ENCODE measurements at places on chromosomes 5 and 9.
A peak's percentile ranks its signal among the peaks of the same experiment; 100 is the strongest.

GRCh38 chr5:34001241-34001841, 6.5 kb downstream of the AMACR start:
- DNase-seq, result no peak

DNA sequence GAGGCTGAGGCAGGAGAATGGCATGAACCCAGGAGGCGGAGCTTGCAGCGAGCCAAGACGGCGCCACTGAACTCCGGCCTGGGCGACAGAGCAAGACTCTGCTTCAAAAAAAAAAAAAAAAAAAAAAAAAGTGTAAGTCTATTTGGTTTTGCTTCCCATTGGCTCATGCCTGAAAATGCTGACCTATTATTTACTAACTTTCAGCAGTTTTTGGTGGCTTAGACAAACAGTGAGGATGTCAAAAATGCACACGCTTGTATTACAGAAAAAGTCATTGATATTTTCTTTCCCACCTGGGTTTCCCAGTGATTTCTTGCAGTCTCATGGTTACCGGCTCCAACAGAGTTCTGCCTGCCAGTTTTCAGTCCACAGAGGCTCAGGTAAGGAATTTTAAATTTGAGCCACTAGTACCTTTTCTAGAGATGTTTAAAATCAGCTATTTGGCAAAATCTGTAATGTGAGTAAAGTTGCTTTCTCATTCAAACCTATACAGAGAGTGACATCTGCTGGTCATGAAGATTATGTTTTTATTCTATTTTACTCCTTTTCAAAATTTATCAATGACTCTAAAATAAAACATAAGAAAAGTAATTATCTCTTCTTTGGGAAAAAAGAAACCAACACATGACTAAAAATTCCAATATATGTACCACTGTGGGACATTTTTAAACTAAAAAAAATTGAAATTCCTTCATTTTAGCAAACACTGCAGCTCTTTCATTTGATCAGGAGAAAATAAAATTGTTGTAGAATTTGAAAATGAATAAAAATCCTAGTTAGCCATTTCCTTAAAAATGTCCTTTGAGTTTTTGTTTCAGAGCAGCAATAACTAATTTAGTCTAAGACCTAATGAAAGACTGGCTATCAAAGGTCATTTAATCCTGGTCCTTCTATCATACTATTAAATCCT, 8.8 kb downstream of the FAM200C start:
- no peak for DNase-seq

DNA sequence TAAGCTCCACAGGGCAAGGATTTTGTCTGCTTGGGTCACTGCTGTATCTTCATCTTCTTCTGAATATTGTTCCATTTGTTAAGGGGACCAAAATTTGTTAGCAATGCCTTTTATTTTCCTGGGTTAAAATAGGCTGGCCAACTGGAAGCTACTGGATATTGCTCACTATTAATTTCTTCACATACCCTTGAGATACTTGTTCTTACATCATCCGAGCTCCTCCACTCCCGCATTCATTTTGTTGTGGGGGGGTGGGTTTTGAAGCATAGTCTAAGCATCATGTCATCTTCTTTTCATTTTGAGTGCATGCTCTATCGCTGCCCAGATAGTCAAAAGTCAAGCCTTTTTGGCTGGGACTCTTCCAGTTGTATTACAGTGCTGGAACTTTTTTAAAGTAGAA, 42.5 kb upstream of the PIK3R1 start:
- DNase-seq, result no peak

- DNase-seq, result no peak
Observed at GRCh38 chr5:14742498-14742897, 78.0 kb downstream of the OTULIN start.

DNA sequence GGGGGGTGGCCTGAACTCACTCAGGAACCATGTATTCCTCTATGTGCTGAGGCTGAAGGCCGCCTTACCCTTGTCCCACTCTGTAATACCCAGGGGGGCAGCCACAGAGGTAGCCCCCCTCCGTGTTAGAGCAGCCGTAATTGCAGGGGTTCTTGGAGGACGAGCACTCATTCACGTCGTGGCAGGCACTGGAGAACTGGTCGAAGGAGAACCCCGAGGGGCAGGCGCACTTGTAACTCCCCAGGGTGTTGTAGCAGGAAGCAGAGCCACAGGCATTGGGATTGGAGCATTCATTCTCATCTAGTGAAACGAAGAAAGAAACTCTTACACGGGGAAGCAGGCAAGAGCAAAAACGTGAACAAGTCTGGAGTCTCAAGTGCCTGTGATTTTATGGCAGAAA, 179.8 kb downstream of the SLC12A2 start:
- DNase-seq, result no peak

DNA sequence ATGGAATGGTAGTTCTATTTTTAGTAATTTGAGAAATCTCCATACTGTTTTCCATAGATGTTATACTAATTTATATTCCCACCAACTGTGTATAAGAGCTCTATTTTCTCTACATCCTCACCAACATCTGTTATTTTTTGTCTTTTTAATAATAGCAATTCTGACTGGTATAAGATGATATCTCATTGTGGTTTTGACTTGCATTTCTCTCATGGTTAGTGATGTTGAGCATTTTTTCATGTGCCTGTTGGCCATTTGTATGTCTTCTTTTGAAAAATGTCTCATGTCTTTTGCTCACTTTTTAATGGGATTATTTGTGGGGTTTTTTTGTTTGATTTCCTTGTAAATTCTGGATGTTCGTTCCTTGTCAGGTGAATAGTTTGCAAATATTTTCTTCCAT, 154.4 kb downstream of the ZSWIM6 start:
- DNase-seq, result no peak

GRCh38 chr5:143094087-143094521, 309.4 kb downstream of the NR3C1 start:
- DNase-seq, result no peak

DNA sequence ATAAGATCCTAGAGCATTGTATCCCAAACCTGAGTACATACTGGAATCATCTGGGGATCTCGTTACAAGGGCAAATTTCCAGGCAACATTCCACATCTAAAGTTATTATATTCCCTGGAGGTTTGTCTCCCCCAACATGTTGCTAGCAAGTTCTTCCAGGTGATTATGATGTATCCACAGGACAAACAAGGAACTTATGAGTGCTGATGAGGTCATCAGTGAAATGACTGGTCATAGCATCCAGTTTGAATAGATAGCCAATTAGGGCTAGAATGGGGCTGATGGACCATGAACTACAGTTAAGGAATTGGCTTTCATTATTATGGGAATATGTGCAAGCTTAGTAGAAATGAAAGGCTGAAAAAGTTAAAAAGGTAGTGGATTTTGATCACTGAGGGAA, 115.2 kb downstream of the CWC27 start:
- DNase-seq, result no peak

DNA sequence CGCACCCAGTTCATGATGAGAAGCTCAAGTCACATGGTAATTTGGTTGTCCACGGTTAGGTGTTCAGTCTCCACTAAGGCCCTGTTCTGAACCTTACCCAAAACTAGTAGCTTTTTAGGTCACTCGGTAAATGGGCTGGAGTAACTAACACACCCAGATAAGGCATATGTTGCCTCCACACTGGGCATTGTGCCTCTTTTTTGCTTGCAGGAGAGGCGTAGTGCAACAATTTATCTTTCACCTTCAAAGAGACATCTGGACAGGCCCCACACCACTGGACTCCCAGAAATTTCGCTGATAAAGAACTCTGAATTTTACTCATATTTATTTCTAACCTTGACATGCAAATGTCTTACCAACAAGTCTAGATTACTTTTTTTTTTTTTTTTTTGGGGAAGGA, 16.8 kb upstream of the PTGES start:
- no peak for DNase-seq

- no peak for DNase-seq
Observed at GRCh38 chr5:156295431-156295830, 31.5 kb upstream of the SGCD start.

- peak; percentile 43 for DNase-seq
Observed at GRCh38 chr9:2015581-2016407, 647 bp downstream of the SMARCA2 start.

DNA sequence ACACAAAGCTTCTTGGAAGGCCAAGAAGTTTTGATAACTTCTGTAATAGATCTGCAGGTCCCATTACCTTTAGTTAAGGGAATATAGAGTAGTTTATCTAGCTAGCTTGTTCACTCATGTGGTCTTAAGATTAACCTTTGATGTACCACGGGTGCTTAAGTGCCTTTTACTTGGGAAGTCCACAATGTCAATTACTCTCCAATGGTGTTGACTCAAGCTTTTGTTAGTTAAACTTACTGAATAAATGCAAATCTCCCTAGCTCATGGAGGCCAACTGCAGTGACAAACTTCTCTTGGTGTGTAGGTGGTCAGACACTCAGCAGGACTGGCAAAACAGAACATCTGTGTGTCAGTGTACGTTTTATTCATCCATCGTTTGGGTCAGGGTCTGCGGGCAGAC, 501.5 kb downstream of the ELAVL2 start:
- DNase-seq, result no peak

- no peak for DNase-seq
Observed at GRCh38 chr5:98770911-98771322, 2.5 kb upstream of the RGMB start.

DNA sequence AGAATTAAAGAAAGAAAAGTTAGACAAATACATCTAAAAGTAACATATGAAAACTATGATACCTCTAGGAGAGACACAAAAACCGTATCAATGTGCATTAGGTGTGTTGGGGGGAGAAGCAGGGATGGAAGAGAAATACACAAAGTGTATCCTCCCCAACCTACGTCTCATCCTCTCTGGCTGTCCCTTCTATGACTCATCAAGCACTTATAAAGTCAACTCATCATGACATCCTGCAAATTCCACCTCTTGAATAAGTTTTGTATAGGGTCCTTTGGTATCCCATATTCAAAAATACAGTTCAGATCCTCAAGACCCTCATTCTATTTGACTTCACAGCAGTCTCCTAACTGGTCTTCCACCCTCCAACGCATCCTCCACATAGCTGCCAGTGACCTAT, 917.6 kb upstream of the DMAC1 start:
- no peak for DNase-seq

GRCh38 chr9:25954209-25954608, 276.0 kb upstream of the TUSC1 start:
- no peak for DNase-seq

- no peak for DNase-seq
Observed at GRCh38 chr5:168830833-168831232, 251.7 kb upstream of the PANK3 start.

- no peak for DNase-seq
Observed at GRCh38 chr5:3145641-3146040, 394.2 kb upstream of the IRX2 start.

DNA sequence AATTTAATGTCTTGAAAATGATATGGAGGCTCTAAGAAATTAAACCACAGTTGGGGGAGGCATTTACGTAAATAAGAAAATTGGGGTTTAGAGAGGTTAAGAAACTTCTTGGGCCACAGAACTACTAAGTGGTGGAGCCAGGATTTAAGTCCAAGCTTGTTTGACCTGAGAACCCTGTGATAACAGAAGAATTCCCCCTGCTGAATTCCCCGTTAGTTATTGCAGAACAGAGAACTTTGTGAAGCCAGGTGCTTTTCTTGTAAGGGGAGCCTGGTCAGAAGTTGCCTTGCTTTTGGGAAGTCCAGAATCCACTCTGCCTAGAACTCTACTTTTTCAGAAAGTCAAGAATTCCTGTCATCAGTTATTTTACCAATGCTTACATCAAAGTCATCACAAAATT, 309.3 kb upstream of the SEMA6A start:
- DNase-seq, result no peak

- DNase-seq, result no peak
Observed at GRCh38 chr5:179254638-179255271, 90.5 kb downstream of the ADAMTS2 start.

DNA sequence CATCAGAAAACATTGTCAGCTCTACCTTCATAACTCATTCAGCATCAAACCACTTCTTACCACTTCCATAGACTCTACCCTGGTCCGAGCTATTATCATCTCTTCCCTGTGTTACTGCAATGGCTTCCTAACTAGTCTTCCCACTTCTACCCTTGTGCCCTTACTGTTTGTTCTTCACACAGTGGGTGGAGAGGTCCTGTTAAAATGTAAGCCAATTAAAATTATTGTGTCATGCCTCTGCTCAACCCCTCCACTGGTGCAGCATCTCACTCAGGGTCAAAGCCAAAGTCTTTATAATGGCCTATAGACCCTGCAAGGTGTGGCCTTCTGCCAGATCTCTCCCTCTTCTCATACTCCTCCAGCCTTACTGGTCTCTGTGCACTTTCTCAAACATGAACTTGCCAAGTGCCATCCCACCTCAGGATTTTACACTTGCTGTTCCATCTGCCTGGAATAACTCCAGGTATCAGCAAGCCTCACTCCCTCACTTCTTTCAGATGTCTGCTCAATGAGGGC, 22.8 kb upstream of the ARAP3 start:
- DNase-seq, result no peak

DNA sequence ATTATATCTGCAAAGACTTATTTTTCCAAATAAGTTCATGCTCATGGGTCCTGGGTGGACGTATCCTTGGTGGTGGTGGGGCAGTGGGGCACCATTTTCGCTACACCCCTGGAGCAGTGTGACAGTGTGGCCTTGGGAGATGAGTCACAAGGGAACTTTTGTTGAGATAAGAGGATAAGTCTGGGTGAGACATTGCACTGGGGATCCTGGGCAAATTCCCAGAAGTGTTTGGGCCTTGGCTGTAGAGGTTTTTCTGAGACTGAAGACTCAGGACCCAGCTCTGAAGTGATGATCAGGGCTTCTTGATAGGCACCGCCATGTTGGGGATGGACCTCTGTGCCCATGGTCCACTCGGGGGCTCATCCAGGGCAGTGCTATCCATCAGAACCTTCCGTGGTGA, 149.4 kb downstream of the MACROH2A1 start:
- DNase-seq, result no peak

- no peak for DNase-seq
Observed at GRCh38 chr9:88984543-88984883, 6.8 kb upstream of the S1PR3 start.

GRCh38 chr9:28267351-28267750, 694.1 kb upstream of the C9orf72 start:
- DNase-seq, result no peak

- no peak for DNase-seq
Observed at GRCh38 chr5:134742134-134742533, 3.8 kb downstream of the CAMLG start.

DNA sequence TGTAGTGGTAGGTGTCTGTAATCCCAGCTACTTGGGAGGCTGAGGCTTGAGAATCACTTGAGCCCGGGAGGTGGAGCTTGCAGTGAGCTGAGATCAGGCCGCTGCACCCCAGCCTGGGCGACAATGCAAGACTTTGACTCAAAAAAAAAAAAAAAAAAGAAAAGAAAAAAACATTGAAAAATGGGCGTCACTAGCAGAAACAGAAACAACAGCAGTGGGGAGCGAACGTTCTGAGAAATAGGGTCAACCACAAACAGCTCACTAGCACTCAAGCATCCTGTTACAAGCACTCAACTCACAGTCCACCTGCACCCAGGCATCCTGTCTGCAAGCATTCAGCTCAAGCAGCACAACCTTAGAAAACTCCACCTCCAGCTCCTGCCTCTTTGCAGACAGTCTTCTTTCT, 17.2 kb downstream of the TRIM14 start:
- peak; percentile 85 for DNase-seq

GRCh38 chr5:146745931-146746577, 132.5 kb downstream of the PPP2R2B start:
- no peak for DNase-seq

Data from CD8-positive, alpha-beta T cell (primary cell).